ENCODE measurements at places on chromosomes 2 and 18.

GRCh38 chr2:228094377-228094921, 87.0 kb downstream of the SPHKAP start:
- DNase-seq = no peak

GRCh38 chr2:86216575-86217555, 17.6 kb downstream of the MRPL35 start:
- DNase-seq = no peak

GRCh38 chr2:113157897-113158753, 15.6 kb upstream of the PSD4 start:
- DNase-seq = no peak

GRCh38 chr2:174775571-174775980, 11.3 kb upstream of the CHRNA1 start:
- no peak for DNase-seq

- no peak for DNase-seq
Observed at GRCh38 chr2:85868822-85869221, 20.0 kb downstream of the ST3GAL5 start.

DNA sequence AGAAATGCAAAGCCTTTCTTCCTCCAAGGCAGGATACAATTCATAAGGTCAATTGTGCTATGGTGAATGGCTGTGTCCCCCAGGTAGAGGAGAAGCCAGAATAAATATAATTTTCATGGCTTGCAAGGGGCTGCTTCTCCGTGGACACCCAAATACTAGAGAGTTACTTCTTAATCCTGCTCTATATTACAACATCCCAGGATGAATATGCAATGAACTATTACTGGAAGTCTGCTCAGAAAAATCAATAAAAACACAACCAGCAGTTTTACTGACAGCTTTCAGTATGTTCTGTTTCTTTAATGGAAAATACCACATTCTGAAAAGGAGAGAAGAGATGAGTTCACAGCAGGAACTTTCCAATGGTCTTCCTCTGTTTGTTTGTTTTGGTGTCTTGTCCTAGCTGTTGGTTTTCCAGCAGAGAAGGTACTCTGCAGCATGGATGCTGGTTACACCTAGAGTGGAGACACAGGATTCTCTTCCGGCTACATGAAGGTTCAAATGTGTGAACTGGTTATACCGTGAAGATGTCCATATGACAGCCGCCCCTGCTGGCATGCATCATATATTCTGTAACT, 213.0 kb downstream of the PID1 start:
- no peak for DNase-seq

DNA sequence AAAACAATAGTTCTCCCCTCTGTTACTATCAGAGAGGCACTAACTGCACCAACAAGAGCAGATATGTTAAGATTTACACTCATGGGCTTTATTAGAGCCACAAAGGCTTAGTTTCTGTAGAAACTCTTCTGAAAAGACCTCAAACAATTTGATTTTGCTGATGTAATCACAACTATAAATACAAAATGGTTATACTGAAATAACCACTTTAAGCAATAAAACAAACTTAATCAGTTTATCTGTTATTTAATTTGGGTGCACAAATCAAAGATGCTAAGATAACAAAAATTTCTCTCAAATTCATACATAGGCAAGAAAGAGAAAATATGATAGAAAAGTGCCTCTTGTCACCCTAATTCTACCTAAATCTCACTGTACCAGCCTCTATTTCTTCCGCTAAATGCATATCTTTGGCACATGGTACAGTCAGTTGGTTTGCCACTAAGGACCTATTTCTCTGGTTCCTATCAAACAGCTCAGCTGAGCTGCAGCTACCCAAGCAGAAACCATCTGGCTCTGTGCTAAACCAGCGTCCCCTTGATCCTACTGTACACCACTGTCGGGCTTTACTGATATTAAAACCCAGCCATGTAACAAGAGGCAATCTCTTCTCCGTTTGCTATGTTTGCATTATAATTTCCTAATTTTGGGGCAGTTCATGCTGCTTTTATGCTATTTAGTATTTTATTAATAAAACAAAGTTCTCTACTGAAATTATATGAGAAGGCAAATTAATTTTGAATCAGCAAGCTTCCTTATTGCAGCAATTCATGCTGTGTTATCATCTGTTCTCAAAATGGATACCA, 60.1 kb downstream of the CWC22 start:
- DNase-seq = peak; percentile 91

- DNase-seq = no peak
Observed at GRCh38 chr2:55142518-55142917, 89.6 kb downstream of the CLHC1 start.

DNA sequence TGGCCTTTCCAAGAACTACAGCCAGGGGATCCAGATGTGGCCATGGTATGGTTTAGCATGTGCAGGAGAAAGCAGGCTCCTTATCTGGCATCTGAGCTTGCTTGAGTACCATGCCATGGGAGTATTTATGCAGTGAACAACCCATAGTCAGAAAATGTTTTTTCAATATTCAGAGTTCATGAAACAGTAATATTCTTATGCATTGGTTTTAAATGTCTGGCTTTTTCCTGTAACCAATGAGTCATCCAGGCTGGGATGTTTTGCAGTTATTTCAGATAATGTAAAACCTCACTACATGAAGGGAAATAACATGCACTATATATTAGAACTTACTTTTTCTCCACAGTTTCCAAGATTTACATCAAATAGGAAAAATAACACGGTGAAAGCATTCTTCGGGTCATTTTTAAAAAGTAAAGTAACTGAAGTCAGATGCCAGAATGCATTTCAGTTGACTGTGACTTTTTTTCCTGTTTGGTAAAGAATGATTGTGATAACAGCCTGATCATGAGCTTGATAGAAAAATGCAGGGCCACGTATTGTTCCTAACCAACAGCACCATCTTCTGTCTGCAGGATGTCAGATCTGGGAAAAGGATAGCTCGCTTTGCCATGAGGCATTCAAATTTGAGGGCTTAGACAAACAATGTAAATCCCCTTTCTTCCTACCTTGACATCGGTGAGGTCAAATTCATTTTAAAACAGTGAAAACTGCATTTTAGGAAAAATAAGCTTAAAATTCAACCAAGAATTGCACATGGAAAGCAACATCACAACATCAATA, 152.8 kb downstream of the DSC3 start:
- DNase-seq = no peak

All from NCI-H1694 treated with DMSO at 0.1 percent for 48 hours (cell line).